ENCODE measurements at places on chromosomes 7 and 10.

DNA sequence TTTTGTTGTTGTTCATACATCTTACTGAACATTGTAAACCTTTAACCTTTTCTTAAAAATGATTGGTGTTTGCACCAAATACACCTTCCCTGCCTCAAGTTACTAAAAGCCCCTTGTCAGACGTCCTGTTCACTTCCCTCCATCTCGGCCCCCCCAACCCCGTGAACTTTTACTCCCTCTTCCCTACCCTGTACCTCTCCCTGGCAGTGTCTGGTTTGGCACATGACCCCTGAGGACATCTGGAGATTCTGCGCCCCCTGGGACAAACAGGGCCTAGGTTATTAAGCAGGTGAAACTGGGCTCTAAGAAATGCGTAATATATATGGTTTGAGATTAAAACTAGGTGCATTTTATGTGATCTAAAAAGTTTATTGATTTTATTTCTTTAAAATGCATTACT lies 1.4 kb downstream of the PPP2R2D start:
- DNase-seq = no peak

- DNase-seq = no peak
Observed at GRCh38 chr10:97333351-97333600, 1.3 kb downstream of the FRAT2 start.

GRCh38 chr7:2781636-2782035 lies 62.5 kb downstream of the GNA12 start:
- no peak for DNase-seq

- DNase-seq = no peak
Observed at GRCh38 chr10:97011397-97011796, 174.4 kb downstream of the SLIT1 start.

DNA sequence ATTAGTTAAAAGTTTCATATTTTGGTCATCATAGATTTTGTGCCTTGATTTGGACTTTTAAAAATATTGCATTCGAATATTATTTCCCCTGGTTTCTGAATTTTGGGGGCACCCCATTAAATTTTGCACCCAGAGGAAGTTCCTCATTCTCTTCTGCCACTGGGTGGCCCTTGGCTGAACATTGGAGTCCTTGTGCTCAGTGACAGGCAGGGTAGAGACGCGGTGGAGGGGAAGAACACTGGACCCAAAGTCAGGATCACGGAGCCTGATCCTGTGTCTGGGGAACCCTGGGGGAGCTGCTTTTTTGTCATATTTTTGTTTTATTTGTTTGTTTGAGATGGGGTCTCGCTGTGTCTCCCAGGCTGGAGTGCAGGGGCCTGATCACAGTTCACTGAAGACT lies 74.7 kb downstream of the MKI67 start:
- DNase-seq = no peak

DNA sequence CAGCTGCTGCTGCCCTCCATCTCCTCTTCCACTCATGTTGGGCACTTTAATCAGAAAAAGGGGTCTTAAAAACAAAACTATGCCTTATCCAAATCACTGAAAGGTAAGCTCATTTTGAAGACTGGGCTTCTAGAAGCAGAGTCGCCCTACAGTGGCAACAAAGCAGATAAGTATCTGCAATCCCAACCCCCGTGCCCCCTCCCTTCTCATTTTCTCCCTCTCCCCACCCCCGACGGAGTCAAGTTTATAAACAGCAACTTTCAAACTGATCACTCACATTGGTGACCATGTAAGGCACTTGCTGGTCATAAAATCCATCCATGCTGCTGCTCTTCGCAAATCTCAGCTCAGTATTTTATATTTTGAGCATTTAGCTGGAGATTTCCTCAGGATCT lies 738 bp downstream of the ETV1 start:
- peak; percentile 56 for DNase-seq

GRCh38 chr10:2650328-2650727 lies 417.0 kb upstream of the PFKP start:
- no peak for DNase-seq

GRCh38 chr10:84047258-84048010 lies 91.9 kb upstream of the GHITM start:
- no peak for DNase-seq

GRCh38 chr7:117021366-117021765 lies 68.1 kb downstream of the ST7 start:
- DNase-seq = no peak

GRCh38 chr7:96685353-96685752 lies 24.3 kb downstream of the SEM1 start:
- DNase-seq = no peak

DNA sequence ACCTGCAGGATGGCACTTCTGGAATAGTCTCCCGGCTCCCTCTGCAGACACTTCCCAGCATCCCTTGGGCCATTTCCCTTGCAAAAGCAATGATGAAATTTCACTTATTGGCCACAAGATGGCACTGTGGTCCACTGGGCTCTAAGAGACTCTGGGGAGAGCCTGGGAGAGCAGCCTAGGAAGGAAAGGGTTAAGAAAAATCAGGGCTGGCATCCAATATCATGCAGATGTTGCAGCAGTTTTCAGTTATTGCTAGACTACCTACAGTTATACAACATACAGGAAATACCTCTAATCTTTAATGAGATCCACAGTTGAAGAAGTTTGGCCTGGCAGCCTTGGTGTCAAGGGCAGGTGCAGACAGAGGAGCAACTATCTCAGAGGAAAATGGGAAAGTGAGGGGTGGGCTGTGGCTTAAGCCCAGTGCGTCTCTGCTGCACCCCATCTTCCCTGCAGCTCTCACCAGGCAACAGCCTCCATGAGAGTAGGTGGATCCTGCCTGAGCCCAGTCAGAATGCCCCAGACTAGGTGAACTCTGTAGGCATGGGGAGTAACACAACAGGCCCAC lies 100.2 kb upstream of the PRSS58 start:
- no peak for DNase-seq

DNA sequence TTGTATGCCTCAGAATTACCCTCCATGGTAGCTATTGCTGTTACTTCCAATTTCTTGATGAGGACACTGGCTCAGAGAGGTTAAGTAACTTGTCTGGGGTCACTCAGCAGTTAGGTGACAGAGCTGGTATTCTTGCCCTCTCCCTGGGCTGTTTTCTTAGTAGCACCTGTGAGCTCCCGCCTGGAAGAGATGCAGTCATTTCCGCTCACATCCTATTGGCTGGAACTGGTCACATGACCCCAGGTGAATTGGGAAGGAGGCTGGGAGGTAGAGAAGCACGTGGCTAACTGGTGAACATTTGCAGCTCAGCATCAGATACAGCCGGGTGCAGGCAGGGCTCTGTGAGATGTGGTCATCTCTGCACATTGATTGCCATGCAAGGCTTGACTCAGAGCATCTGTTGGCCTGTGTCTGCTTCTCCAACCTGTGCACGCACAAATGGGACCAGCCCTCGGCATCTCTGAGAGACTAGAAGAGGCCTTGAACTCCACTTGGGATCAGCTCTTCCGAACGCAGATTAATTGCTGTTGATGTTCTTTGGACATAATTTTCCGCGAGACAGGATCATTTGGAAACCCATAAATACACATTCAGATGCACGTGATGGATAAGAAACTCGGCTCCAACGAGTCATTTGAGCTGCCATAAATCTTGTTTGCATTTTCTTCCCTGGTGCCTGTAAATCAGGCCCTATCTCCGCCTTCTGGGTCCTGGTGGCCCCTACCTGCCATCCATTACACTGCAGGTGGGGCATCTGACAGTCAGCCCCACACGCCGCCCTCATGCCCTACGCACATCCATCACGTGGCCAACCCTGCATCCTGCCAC lies 42.8 kb downstream of the MYL10 start:
- DNase-seq = no peak

- DNase-seq = no peak
Observed at GRCh38 chr7:74288034-74288881, 949 bp upstream of the CLIP2 start.

DNA sequence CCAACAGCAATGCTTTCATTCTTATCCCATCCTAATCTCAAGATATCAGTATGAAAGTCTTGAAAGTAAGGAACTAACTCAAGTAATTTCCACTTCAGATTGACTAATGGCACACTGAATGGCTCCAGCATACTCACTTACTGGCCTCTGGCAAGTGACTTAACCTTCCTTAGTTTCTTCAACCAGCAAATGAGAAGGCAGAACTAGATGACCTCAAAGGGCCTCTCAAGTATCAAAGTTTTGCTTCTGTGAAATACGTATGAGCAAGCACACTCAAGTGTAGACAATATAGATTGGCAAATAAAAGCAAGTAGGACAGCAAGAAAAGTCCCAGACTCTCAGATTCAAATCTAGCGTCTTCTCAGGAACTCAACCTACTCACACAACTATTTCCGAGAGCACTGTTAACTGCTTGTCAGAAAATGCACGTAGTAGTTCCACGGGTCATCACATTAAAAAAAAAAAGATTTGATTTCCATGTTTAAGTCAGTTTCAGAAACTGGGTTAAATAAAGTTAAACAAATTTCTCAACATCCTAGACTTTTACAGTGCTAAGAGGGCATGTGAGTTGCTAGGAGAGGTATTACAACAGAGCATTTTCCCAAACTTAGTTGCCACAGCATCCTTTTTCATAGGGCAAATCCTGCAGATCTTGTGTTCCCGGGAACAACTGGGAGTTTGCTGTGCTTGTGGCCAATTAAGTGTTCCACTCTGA lies 276.9 kb upstream of the KLF14 start:
- no peak for DNase-seq

GRCh38 chr10:1243486-1244234 lies 187.5 kb downstream of the WDR37 start:
- DNase-seq = no peak

GRCh38 chr10:5805711-5806110 lies 7.5 kb downstream of the GDI2 start:
- no peak for DNase-seq

GRCh38 chr7:149884541-149884940 lies 10.8 kb downstream of the ATP6V0E2 start:
- no peak for DNase-seq

- no peak for DNase-seq
Observed at GRCh38 chr10:115050375-115051010, 42.7 kb upstream of the ATRNL1 start.

All from DMS 273 treated with DMSO at 0.1 percent for 48 hours (cell line).